Neural progenitor cell (in vitro differentiated cells): ENCODE measurements at places on chromosomes 4 and X.

- DNase-seq = no peak
Observed at GRCh38 chrX:112521676-112522075, 158.1 kb downstream of the LHFPL1 start.

DNA sequence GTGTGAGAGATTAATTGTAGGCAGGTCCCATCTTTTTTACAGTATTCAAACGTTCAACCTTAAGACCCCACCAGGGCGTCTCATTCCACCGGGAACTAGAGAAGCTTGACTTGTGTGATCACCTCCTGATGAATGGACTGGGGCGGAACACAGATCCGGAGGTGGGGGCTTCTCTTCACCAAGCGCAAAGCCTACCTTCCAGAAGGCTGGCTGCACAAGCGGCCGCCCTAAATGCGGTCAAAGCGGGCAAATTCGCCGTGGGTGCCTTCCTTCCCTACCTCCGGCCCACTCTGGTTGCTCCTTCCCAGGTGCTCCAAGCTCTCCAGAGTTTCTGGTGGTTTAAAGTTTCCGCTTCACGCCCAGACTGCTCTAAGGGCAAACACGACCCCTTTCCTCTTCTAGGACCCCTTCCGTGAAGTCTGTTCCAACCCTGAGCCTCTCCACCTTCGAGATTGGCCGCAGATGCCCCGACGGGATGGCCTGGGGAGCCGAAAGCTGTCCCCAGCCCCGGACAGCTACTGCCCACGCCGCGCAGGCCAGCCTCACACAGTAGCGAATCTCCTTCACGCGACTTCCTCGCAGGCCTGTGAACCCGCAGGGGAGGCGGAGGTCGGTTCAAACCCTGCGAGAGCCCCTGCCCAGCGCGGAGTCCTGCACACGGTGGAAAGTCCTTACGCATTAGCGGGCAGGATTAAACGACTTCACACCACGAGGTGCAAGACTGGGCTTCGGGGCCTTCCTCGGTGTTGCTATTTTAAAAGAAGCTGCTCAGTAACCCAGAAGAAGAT, 1.6 kb upstream of the WWC2 start:
- DNase-seq = peak; percentile 72

GRCh38 chr4:173934933-173935620, 348.4 kb downstream of the FBXO8 start:
- DNase-seq = no peak

DNA sequence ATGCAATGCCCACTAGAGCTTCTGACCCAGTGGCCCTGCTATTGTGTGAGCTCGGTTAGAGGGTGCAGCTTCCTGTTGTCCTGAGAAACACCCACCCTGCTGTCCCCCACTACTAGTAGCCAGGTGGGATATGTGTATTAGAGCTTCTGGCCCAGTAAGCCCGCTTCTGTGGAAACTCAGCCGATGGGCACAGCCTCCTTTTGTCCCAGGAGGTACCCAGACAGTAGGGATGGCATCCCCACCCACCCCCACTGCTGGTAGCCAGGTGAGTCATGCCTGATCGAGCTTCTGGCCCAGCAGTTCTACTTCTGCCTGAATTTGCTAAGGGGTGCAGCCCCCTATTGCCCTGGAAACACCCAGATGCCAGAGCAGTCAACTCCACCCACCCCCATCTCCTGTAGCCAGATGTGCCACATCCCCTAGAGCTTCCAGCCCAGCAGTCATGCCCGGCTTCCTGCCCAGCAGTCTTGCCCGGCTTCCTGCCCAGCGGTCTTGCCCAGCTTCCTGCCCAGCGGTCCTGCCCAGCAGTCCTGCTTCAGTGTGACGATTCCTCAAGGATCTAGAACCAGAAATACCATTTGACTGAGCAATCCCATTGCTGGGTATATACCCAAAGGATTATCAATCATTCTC, 162.7 kb upstream of the KLF8 start:
- DNase-seq = no peak

DNA sequence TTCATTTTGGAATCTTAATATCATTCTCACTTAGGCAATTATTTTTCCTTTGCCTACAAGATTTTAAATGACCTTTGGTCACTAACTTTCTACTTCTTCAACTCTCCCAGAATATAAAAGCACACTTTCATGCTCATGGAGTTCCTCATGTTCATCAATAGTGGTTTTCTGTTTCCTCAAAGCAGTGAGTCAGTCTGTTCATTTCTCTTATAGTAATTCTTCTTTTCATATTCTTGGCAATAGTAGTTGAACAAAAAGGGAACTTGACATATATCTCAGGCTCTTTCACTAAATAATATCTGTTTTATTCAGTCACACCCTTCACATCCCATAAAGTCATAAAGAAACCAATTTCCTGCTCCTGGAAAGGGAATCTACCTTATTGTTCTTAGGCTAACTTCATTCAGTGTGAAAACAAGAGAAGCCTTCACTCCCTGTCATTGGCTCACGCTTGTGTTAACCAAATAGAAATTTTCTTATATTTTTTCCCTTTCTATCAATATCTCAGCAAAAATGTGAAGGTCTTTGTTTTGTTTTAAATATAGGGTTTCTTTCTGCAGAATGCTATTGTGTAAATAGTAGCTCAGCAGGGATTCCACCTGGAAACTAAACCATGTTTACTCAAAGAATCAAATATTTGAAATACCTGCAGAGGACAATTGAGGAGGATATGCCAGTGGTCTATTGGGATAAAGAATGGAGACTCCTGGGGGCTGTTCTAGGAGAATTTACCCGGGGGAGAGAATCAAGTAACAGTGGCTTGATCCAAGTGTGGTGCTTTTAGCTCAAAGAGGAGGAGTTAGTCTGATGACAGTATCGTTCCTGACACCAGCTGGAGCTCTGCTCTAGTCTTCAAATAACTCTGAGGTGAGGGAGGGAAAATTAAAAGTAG, 13.4 kb upstream of the TNIP3 start:
- DNase-seq = peak; percentile 30

- DNase-seq = no peak
Observed at GRCh38 chr4:118285931-118286330, 66.9 kb downstream of the PRSS12 start.

DNA sequence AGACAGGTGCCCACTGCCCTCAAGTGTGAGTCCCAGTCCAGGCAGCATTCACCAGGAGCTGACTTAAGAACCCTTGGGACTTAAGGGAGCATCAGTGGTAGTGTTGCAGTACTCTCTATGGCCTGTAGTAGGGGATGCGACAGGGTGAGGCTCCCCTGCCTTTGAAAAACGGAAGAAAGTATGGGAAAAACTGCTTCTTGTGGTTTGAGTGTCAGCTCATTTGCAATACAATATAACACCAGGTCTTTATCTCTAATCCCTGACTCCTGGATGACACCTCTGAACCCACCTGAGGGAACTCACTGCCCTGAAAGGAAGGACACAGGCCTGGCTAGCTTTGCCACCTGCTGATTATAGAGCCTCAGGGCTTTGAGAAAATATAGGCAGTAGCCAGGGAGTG, 176.0 kb downstream of the SMARCA1 start:
- peak; percentile 3 for DNase-seq

- DNase-seq = peak; percentile 26
Observed at GRCh38 chr4:101066626-101067170, 280.6 kb downstream of the PPP3CA start.

GRCh38 chrX:107355533-107355932, 93.9 kb upstream of the FRMPD3 start:
- peak; percentile 75 for DNase-seq

- no peak for DNase-seq
Observed at GRCh38 chr4:26877961-26878360, 17.3 kb downstream of the STIM2 start.

GRCh38 chr4:732911-733630, 27.4 kb downstream of the PCGF3 start:
- DNase-seq = no peak

DNA sequence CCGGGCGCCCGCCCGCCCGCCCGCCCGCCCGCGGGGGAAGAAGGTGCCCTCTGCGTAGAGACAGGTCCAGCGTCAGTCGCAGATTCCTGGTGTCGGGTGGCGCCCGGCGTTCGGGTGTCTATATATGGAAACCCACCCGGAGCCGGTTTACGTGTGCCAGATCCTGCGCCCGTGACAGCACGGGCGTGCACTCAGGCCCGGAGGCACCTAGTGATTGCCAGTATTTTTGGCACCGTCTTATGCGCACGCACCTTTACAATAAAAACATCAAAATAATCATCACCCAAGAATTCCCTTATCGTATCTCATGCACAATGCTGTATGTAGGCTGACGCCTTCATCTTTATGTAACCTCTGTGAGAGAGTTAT, 519 bp downstream of the SLC25A4 start:
- DNase-seq = no peak

GRCh38 chr4:4867375-4868039, 8.0 kb downstream of the MSX1 start:
- DNase-seq = peak; percentile 84

DNA sequence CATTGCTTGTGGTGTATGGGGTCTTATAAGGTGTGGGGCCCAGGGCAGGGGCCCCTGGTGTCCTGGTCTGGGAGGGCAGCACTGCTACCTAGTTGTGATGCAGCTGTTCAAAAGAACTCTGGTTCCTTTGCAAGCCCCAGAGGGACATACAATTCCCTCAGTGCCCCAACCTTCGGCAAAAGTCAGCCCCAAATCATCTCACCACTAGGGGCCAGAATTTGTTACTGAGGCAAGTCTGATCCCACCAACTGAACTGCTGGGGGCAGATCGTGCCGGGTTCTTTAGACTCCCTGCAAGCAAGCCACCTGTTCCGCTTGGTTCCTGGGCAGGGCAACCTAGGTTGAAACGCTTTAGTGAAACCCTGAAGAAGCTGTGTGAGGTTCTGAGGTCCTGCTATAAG, 180.1 kb upstream of the S100G start:
- peak; percentile 8 for DNase-seq

DNA sequence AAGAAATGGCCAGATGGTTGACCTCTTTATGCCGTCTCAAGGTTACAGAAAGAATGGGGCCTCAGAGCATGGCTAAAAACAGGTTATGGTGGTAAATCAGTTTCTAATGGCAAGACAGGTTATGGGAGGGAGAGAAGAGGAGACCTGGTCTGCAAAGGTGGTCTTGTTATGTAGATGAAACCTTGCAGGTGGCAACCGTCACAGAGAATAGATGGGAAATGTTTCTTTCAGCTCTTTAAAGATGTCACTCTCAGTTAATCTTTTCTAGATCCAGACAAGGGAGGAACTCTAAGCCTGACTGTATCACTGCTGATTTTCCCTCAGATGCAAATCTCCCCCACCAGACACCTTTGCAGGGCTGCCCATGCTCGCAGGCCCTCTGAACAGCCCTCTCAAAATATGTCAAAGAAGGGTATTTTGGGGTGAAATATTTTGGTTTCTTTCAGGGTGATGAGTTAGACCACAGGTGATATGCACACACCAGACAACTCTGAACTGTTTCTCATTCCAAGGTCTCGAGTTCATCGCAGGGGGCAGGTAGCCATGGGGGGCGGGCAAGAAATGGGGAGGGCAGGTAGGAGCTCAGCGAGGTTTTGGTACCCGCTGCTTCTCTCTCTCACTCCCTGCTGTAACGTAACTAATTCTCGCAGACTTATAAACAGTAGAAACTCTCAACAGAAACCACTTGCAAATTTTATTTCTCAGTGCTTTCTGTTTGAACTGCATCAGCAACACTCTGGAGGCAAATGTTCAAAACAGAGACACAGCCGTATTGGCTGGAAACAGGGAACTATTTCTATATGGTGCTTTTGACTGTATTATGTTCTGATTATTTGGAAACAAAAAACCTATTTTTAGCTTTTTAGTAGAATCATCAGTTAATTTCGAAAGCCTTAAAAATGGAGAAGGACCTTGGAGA, 32.4 kb downstream of the CASP3 start:
- no peak for DNase-seq

DNA sequence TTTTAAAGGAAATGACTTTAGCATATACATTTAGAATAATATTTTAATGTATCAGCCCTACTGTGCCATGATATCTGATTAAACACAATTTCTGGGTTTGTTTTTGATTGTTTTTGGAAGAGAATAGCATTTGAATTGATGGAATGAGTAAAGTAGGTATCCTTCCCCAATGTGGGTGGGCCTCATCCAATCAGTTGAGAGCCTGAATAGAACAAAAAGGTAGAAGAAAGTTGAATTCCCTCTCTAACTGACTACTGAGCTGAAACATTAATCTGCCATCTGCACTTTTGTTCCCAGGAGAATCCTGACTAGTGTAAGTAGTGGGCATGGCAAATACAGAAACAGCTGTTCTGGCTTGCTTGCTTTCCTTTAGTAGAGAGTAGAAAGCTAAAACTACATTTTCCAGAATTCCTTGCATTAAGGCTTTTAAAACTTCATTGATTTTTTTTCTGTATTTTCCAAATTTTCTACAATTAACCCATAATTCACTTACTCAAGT, 9.7 kb upstream of the SEC24D start:
- no peak for DNase-seq

GRCh38 chr4:186485561-186486062, 69.8 kb downstream of the MTNR1A start:
- DNase-seq = peak; percentile 21
